ENCODE measurements at places on chromosomes 7 and 10.

DNA sequence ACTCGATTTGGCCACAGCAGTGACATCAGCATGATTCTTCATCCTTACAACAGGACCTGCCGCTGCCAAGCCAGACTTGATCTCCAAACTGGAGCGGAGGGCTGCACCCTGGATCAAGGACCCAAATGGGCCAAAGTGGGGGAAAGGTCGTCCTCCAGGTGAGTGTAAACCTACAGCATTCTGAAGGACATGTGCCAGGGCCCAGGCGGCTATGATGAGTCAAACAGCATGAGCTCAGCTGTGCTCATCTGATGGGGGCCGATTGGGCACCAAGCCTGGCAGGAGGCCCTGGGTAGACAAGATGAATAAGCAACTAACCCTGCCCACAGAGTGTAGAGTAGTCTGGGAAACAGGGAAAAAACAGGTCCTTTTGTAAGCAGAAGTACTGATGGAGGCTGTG is 14.4 kb upstream of the ATP6V0E2 start:
- DNase-seq: no peak

DNA sequence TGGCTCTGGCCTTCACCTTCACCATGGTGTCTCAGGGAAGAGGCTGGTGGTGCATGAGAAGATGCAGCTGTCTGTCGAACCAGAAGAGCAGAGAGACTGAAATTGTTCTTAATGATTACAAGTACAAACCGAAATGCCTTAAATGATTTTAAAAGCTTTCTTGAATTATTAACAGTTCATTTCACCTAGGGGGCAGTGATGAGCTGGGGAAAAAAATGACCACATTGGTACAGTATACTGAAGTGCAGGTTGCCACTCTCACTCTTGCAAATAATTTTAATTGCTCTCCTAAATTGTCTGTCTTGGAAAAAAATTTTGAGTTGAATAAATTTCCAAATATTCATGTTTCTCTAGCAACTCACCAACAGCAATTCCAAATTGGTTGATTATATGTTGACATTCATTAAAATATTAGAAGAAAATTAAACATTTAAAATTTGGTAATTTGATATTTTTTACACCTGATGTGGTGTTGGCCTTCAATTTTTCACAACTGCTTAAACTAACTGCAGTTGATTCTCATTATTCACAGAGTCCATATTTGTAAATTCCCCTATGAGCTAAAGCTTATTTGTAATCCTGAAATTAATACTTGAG is 692.6 kb downstream of the ZWINT start:
- DNase-seq: no peak

DNA sequence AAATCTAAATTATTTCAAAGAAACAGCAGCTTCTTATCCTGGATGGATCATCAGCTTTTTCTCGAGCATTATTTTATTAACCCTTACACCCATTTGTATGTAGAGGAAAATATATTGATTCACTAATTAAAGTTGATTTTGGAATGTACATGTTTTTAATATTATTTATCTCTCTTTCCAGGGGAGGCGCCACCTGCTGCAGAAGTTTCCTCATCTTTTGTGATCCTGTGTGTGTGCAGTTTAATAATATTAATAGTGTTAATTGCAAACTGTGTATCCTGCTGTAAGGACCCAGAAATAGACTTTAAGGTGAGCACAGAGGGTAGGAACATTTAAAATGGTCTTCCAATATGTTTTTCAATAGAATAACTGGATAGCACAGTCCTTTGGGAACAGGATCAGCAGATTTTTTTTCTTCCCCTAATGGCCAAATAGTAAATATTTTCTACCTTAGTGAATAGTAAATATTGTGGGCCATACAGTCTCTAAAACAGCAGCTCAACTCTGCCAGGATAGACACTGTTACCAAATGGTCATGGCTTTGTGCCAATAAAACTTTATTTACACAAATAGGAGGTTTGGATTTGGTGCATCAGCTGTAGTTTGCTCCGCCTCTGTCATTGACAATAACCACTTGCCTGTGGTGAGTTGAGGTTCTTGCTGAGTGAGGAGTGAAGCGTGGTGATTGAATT is 30.6 kb downstream of the LMTK2 start:
- no peak for DNase-seq

- DNase-seq: no peak
Observed at GRCh38 chr7:18016547-18017444, 10.8 kb downstream of the PRPS1L1 start.

GRCh38 chr10:62597226-62597625 is 207.3 kb upstream of the ADO start:
- peak; percentile 83 for DNase-seq

DNA sequence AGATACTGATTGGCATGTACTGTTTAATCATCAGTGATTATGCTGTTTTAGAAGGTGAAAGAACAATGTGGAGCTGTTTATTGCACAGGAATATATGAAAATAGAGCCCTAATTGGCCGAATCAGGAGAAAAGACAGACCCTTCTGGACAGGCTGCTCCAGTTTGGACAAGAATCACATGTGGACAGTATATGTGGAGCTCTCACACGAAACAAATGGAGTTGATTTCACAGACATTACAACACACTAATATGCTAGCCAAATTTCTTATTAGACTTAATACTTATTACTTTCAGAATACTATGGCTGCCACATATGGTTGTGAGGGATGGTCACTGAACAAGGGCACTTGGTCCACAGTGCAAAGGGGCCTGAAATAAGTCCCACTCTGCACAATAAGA is 15.5 kb downstream of the TWIST1 start:
- DNase-seq: peak; percentile 32

DNA sequence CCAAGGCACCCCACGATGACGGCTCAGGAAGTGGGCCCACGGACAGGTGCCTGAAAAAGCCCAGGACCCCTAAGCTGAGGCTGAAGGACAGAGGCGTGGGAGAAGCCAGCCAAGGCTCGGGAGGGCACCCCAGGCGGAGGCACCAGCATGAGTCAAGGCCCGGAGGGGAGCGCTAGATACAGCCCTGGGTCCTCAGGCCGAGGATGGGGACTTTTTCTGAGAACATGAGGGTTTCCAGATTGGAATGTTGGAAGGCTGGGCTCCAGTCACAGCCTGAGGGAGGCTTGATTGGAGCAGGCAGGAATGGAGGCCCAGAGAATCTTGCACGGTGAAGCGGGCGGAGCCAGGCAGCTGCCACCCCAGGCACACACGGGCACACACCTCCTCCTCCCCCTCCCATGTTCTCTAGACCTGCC is 19.0 kb upstream of the ELFN1 start:
- DNase-seq: no peak

- DNase-seq: peak; percentile 75
Observed at GRCh38 chr7:34133356-34133982, 228.1 kb downstream of the BMPER start.

DNA sequence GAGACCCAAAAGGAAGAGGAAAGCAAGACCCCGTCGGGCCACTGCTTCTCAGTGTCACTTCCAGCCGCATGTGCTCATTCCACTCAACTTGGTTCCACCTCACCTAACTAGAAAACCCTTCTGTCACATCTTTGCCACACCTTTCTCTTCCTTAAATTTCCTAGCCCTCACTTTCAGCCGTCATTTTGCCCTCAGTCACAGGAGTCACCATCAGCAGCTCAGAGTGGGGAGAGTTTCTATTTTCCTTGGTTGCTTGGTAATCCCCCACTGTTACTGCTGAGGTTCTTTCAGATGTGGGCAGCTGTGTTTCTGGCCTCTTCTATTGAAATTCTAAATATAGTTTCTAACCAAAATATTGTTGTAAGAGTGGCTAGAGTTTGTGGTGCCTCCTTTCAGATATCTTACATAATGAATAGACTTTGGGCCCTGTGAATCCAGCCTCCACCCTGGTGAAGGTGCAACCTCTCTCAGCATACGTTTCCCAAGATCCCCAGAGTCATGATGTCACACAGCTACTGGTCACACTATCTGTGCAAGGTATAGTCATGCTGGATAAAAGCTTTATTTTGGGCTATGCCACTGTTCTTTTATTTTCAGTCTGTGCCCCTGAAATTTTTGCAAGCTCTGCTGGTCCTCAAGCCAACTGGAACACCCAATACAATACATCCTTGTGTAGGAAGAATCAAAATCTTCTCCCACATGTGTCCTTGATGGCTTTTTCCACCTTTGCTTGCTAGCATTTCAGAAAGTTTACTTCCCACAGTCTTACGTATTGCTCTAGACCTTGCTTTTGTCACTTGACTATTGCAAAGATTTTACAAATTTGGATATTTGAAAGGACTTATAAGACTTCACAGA is 9.2 kb downstream of the AGBL3 start:
- no peak for DNase-seq

DNA sequence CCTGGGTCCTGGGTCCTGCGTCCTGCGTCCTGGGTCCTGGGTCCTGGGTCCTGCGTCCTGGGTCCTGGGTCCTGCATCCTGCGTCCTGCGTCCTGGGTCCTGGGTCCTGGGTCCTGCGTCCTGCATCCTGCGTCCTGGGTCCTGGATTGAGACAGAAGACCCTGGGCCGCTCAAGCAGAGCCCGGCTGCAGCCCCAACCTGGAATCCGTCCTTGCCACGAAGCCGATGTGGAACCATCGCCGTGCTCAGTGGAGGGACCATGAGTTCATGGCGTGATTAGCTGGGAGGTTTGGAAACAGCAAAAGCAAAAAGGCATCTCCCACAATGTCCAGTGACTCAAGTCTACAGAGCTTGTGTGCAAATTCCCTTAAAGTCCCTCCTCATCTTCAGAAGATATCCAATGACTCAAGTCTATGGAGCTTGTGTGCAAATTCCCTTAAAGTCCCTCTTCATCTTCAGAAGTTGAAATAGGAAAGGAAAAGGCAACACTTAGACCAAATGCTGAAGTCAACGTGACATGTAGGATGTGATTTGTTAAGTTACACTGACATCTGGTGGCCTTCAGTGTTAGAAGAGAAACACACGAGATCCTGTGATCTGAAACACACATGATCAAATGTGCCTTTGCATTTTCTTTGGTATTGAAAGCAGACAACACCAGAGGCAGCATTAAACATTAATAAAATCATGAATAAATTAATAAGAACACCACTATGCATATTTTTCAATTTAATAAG is 179.9 kb downstream of the PTPRN2 start:
- no peak for DNase-seq

DNA sequence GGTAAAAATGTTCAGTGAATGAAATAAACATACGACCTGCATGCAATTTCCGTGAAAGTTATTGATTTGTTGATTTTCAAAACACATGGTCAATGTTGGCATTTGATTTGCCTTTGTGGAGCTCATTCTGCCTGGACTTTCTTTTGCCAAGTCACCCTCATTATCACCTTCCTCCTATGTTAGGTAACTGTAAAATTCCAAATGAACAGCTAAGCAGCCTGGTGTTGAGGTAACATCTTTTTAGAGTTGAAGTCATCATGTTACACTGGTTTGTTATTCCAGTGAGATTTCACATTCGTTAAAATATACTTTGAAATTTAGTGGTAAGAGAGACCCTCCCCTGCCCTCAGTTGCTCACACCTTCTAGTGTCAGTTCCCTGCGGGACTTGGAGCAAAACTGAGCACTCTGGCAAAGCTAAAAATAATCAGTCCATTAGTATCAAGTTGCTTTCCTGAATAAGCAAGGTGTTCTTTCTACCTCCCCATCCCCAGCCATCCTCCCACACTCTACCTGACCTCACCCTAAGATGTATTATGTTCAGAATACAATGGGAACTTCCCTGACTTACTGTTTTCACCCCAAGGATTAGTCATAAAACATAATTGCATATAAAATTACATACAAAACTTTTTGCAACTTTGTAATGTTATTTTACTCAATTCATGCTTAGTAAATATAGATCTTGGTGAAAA is 283.3 kb upstream of the SEMA3A start:
- DNase-seq: no peak

DNA sequence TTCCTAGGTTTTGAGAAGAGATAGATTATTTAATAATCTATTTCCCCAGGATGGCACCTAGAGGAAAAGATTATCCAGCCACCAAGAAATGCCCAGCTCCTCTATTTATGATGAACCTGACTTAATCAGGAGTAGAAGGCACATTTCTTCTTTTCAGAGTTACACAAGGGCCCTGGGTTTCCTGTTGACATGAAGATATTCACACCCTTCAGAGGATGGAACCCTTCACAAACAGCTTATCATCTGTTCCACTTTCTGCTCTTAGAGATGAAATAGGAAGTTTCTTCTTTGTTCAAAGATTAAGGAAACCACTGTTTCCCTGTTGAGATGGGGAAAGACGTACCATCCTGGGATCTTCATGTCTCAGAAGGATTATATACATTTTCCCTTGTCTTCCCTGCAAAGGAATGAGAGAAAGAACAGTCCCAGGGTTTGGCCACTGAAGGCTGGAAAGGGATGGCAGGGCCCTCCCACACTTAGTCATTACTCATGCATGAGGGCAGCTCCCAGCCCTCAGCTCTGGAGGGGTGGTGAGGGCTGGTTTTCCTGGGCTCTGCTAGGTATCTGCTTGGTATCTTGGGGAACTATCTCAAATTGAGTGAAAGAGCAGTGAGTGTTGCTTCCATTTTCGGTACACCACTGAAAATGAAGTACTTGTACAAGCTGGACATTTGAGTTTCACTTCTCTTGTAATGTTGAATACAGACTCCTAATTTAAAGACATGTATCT is 64.0 kb downstream of the MTPAP start:
- DNase-seq: peak; percentile 45

GRCh38 chr7:143048827-143049226 is 3.3 kb upstream of the OR6V1 start:
- DNase-seq: no peak

DNA sequence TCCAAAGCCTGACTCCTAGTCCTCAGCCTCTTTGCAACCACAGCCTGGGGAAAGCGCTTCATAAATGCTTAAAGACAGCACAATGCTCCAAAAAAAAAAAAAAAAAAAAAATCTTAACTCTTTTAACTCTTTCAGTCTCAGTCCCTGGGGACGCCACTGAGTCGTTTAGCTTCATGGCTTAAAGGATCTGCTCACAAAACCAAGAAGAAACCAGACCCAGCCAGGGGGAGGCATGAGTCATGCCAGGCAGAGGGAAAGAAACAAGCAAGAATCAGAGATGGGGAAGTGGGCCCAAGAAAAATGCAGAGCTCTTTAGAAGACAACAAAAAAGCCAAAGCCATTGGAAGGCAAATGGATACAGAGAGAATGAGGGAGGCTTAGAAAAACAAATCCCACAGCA is 32.5 kb upstream of the DOCK1 start:
- peak; percentile 26 for DNase-seq

DNA sequence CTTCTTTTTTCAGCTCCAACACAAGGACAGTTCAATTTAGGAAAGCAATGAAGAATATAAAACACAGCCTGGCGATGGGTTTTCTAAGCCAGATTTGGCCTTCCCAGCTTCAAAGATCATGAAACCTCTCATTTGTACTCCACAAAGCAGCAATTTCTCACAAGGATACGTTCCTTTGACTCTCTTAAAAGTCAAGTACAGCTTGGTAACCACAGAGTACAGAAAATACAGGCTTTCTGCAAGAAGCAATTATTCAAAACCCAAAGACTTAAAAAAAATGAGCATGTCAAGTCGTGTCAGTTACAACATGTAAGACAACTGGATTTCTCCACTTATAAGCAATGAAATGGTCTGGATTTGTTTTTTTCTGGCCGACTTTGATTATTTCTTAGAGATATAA is 321.4 kb downstream of the FGFR2 start:
- no peak for DNase-seq

- peak; percentile 70 for DNase-seq
Observed at GRCh38 chr10:72846238-72846637, 47.3 kb upstream of the OIT3 start.
